ENCODE measurements at places on chromosomes 4 and X.

- no peak for DNase-seq
Observed at GRCh38 chr4:5924461-5925125, 31.7 kb upstream of the CRMP1 start.

DNA sequence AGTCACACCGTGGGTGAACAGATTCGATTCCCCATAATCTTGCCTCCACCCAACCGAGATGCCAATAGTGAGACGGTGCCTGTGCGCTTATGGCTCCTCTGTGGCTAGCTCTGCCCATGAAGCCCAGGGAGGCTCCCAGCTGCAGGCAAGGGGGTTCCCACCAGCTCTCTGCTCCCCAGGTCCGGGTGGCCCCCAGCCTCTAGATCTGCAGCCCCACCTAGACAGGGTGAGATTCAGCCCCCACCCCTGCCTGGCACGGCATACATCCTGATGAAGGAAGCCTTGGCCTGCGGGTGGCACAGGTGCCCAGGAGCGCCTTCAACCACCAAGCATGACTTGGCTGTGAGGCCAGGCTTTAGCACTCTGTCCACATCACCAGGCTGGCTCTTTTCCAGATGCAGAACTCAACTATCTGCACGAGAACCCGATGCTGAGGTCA, 40.6 kb downstream of the WDR1 start:
- DNase-seq = no peak

DNA sequence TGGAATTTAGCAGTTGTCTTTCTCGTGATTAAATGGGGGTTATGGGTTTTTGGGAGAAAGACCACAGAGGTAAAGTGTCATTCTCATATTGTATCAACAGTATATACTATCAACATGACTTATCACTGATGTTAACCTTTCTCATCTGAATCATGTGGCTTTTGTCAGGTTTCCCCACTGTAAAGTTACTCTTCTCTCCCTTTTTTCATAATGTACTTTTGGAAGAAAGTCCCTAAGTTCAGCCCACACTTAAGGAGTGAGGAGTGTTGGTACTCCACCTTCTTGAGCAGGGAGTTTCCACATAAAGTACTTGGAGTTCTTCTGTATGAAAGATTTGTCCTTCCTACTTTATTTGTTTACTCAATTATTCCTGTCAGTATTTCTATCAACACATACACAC, 169.9 kb downstream of the ZNF330 start:
- no peak for DNase-seq

DNA sequence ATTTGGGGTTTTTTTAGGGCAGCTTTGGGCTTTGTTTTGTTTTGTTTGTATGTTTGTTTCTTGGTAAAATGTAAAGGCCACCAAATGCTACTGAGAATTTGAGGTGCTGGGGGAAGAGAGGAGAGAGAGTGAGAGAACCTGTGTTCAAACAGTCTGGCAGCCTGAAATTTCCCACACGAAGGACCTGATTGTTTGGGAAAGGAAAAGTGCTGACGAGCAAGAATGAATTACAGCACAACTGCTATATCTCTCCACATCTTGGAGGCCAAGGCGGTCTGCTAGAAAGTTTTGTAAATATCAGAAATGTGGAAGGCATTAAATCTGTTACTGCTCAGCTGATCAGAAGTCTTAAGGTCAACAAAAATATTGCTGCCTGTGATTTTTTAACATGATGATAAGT, 170.5 kb downstream of the PALLD start:
- no peak for DNase-seq

DNA sequence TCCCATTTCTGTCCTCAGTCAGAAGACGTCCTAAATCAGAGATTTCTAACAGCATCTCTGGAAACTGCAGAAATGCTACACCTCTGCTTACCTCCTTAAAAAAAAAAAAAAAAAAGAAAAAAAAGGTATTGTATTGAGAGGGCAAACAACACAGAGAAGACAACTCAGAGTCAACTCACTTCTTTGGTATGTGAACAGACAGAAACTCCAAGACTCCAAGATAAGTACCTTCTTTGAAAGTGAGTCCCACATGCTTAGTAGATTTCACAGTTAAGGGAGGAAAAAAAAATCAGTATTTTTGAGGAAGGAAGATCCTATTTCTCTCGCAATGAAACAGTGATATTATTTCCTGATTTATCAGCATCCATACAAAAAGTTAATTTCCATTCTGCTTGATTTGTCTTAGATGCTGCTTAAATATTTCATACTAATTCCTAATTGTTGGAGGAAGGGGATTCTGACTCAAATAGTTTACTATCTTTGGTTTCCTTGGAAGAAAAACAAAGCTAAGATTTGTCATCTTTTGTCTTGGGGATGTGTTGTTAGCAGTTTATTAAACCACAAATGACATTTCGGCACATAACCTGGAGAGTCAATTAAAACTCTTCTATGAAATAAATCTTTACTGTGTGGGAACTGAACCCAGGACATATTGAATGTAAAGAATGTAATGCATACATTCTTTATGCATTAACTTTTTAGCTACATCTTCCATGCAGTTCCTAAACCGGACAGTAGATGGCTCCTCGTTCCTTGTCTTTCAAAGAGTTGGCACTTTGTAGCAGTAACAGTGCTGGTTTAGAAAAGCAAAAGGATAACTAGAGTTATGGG, 4.7 kb downstream of the RASGEF1B start:
- peak; percentile 39 for DNase-seq

- no peak for DNase-seq
Observed at GRCh38 chrX:107775734-107776511, at the start of gene TSC22D3. TSC22D3 (minus strand) TSS chrX:107775787; CDS start chrX:107775419, 368 bp downstream.

DNA sequence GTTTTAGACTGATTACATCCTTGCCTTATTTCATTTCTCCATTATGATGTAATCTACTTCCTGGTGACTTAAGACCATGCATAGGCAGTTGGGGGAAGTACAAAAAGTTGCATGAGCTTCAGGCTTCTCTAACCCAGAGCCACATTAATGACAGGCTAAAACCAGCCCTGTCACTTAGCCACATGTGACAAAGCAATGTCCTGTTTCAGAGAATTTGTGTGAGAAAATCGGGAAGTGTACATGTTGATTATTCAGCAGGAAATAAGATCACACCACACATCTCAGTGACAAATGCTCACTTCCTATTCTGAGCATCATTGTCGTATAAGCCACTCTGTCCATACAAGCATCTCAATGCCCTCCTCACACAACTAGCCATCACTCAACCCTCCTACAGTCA, 98.5 kb upstream of the MAGEB16 start:
- no peak for DNase-seq

GRCh38 chr4:176499518-176499917, 179.8 kb downstream of the SPCS3 start:
- DNase-seq = peak; percentile 42

DNA sequence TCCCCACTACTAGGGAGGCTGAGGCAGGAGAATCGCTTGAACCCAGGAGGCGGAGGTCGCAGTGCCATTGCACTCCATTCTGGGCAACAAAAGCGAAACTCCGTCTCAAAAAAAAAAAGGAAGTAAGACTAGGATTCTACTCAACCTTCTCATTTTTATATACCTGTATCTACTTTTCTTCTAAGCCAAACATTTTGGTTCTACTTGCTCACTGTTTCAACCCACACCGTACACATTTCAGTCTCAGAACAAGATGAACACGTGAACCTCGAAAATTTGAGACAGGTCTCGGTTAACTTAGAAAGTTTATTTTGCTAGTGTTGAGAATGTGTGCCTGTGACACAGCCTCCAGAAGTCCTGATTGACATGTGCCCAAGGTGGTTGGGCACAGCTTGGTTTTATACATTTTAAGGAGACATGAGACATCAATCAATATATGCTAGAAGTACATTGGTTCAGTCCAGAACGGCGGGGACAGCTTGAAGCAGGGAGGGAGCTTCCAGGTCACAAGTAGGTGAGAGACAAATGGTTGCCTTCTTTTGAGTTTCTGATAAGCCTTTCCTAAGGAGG, 3.7 kb downstream of the ADD1 start:
- DNase-seq = no peak

DNA sequence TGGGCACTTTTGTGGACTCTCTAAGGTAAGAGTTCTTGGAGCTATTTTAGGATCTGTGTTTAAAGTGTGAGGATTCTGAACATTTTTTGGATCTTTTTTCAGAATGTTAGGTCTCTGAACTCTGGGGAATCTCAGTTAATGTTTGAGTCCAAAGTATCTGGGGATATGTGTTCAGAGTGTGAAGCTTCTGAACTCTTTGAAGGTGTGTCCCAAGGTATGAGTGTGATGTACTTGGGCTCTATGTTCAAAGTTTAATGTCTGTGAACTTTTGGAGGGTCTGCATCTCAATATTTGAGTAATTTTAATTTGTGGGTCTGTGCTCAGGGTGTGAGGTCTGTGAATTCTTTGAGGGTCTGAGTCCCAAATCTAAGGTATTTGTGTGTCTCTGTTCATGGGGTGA, 35.4 kb upstream of the PAGE4 start:
- no peak for DNase-seq

GRCh38 chr4:85929961-85930665, 429.7 kb downstream of the MAPK10 start:
- no peak for DNase-seq

GRCh38 chr4:109847896-109848442, at the start of gene LRIT3:
LRIT3 (plus strand) TSS chr4:109848107; CDS start chr4:109848202, 95 bp downstream.
- no peak for DNase-seq

GRCh38 chr4:54217642-54218495, 11.2 kb upstream of the PDGFRA start:
- peak; percentile 97 for DNase-seq

- peak; percentile 27 for DNase-seq
Observed at GRCh38 chr4:134278675-134279074, 77.1 kb upstream of the PABPC4L start.

GRCh38 chr4:187364401-187364800, 631.2 kb upstream of the ZFP42 start:
- no peak for DNase-seq

DNA sequence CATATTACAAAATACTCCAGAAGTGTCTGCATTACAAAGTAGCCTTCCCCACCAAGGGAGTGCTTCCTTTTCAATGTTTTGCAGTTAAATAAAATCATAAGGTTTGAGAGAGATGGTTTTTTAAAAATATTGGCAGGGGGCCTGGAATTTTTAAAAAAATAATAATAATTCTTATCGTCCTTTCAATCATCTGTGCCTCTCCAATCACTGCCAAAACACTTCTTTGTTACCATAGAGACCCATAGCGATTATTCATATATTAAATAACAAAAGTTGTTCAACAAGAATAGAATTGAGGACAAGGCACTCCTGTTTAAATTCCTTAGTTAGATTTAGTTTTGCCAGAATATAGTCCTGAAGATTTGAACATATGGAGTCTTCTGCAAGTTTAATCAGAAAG, 203.1 kb downstream of the FAT4 start:
- DNase-seq = no peak

GRCh38 chrX:9340598-9341290, 124.1 kb upstream of the TBL1X start:
- DNase-seq = no peak

All from HFF-Myc (cell line).